ENCODE measurements at places on chromosomes 12 and 14.

DNA sequence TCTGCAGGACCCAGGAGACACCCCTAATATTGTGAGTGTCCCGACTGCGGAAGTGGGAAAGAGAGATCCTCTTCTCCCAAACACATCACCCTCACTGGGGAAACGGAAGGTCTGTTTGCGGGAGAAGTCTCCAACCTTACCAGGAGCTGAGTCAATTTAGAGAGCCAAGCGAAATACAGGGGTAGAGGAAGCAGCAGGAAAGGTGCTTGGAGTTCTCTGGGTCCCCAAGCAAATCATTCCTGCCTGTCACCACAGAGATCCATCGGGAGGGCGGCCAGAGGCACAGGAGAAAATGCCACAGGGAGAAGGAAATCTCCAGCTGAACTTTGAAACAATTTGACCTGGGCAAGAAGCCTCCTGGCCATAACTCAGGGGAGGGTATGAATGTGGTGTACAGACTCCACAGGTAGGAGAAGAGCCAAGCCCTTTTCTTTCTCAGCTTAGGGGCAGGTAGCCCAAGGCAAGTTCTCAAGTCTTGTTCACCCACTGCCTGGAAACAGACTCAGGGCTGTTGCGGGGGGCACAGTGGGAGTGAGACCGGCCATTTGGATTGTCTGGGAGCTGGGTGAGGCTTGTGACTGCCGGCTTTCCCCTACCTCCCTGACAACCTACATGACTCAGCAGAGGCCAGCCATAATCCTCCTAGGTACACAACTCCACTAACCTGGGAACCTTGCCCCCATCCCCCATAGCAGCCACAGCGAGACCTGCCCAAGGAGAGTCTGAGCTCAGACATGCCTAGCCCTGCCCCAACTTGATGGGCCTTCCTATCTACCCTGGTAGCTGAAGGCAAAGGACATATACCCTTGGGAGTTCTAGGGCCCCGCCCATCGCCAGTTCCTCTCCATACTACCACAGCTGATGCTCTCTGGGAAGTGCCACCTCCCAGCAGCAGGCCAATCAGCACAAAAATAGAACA lies 211.9 kb upstream of the ARHGAP5 start:
- no peak for DNase-seq

- no peak for DNase-seq
Measured at GRCh38 chr12:749751-750270, 2.6 kb upstream of the WNK1 start.

- DNase-seq = no peak
Measured at GRCh38 chr12:66417217-66417616, 114.9 kb downstream of the HELB start.

DNA sequence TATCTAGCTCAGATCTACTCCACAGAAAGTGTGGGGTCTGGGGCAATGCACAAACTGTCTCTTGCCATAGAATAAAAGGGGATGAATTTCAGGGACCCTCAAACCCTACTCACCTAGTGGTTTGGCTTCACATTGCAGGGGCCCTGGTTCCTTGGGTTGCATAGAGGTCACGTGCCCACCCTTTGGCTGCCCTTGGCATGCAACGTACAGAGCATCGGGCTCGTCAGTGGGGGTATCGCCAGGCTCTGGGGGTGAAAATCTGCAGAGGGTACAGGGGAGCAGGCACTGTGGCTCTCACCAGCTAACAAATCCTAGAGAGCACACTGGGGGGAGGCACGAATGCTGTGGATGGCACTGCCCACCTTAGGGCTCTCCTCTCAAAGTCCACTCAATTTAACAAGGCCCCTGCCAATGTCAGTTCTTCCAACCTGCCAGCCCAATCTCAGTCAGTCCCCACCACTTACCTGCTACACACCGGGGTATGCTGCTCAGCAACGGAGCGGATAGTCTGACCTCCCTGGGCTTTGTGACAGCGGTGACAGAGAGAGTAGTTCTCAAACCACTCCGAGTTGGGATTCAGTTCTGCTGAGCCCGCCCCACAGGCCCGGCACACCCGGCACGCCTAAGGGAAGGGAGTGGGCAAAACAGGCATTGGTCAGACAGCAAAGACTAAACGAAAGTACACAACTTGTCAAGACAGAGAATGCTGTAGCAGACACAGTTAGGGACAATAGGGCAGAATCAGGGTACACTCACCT lies 8.0 kb downstream of the KMT2D start:
- DNase-seq = no peak

GRCh38 chr12:26028953-26029735 lies 70.7 kb downstream of the RASSF8 start:
- DNase-seq = no peak

DNA sequence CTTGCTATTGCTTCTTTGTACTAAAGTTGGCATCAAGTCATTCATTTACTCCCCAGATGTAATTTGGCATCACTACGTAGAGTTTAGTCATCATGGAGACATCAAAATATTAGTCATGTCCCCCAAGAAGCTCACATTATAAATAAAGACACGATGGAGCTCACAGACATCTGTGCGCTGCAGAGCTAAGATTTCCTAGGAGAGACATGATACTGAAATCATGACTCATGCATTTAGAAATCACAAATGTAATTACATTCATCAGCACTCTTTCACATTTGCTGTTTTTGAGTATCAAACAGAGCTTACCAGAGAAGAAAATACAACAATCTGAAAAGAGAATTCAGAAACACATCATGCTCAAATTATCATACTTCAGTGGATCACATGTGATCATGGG lies 169.8 kb downstream of the LRIG3 start:
- DNase-seq = no peak

- no peak for DNase-seq
Measured at GRCh38 chr12:83404521-83404920, 717.8 kb downstream of the TMTC2 start.

- DNase-seq = no peak
Measured at GRCh38 chr14:52153939-52154338, 85.1 kb upstream of the NID2 start.

DNA sequence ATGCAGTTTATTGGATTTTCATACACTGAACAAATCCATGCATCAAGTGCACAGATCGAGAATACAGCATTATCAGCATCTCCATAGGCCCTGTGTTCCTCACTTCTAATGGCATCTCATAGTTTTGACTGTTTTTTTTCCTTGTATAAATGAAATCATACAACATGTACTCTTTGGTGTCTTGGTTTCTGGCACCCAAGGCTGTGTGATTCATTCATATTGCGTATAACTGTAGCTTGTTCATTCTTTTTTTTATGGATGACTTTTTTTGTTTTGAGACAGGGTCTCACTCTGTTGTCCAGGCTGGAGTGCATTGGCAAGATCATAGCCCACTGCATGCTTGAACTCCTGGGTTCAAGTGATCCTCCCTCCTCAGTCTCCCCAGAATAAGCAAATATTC lies 14.3 kb downstream of the RASSF8 start:
- DNase-seq = no peak

DNA sequence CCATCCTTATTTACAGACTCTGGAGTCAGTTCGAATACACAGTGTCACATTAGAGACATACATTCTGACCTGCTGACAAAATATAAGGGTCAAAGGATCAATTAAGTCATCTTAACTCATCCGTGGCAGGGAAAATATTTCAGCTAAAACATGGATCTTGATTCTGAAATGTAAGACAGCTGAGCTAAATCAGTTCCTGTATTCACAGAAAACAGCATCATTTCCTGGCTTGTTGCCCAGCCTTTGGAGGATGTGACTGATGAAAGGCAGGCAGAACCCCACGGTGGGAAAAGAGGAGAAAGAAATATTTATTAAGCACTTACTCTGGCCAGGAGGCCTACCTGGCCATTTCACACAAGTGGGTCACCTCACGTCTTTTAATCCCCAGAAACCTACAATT lies 101.9 kb downstream of the GAS2L3 start:
- peak; percentile 22 for DNase-seq

DNA sequence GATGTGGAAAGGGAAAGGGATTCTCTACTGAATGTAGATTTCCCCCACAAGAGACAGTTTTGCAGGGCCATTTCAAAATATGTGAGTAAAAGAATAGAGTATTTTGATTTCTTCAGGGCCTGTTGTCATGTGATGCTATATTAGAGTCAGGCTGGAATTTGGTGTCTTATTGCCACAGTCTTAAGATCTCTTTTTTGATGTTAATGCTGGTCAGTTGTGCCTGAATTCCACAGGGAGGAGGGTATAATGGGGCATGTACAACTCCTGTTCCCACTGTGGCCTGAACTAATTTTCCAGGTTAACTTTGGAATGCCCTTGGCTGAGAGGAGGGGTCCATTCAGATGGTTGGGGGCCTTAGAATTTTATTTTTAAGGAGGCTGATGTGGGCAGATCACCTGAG lies 111.0 kb upstream of the MAX start:
- DNase-seq = no peak

DNA sequence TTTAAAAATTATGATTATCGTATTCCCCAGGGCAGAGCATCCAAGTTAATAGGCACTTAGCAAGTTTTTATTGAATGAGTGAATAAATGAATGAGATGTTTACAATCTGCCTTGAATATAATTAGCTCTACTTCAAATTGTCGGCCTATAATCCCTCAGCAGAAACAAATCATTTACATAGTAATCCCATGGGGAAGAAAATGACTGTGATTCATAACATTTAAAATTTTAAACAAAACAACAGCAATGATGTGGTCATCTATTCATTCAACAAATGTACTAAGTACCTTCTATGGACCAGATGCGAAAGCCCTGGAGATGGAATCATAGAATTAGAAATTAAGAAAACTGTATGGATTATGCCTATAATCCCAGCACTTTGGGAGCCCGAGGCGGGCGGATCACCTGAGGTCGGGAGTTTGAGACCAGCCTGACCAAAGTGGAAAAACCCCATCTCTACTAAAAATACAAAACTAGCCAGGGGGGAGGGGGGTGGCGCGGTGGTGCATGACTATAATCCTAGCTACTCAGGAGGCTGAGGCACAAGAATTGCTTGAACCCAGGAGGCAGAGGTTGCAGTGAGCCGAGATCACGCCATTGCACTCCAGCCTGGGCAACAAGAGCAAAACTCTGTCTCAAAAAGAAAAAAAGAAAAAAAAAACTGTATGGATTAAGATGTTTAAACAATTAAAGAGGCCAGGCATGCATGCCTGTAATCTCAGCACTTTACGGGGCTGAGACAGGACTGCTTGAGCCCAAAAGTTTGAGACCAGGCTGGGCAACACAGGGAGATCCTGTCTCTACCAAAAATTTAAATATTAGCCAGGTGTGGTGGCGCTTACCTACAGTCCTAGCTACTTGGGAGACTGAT lies 17.7 kb upstream of the MDM2 start:
- no peak for DNase-seq

- DNase-seq = no peak
Measured at GRCh38 chr12:89571491-89572195, 45.8 kb upstream of the POC1B start.

- DNase-seq = no peak
Measured at GRCh38 chr14:99187858-99188257, 84.1 kb downstream of the BCL11B start.

DNA sequence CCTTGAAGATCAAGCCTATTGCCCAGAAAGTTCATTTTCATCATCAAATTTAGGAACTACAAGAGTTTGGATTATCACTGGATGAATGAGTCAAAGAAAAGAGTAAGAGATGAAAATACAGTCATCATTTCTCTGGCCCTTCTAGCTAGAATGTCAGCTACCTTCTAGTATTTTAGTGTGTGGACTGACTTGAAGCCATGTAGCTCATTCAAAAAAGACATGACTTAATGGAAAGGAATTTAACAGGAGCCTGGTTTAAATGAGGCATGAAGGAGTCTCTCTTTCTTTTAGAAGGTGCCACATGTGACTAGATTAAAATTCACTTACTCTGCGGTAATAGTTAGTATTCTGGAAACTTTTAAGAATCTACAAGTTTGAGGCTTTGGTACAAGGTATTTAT lies 7.1 kb downstream of the PTHLH start:
- DNase-seq = no peak

- DNase-seq = no peak
Measured at GRCh38 chr14:70879448-70879847, 27.8 kb upstream of the PCNX1 start.

DNA sequence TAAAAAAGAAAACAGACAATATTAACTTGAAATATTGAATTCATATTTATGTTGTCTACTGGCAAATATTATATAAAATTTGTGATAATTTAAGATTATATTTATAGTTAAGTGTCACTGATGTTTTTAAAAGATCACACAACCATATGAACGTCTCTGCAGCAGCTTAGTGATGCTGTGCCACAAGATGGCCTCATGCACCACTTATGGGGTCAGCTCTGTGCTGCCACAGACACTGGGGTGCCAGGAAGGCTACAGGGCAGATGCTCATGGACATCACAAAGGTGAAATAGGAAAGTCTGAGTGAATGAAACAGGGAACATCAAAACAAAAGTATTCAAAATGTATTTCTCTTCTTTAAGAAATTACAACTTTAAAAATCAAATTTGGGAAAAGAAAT lies 13.1 kb downstream of the ATXN3 start:
- DNase-seq = no peak

- DNase-seq = no peak
Measured at GRCh38 chr14:58535044-58535443, 102.7 kb upstream of the DACT1 start.

DNA sequence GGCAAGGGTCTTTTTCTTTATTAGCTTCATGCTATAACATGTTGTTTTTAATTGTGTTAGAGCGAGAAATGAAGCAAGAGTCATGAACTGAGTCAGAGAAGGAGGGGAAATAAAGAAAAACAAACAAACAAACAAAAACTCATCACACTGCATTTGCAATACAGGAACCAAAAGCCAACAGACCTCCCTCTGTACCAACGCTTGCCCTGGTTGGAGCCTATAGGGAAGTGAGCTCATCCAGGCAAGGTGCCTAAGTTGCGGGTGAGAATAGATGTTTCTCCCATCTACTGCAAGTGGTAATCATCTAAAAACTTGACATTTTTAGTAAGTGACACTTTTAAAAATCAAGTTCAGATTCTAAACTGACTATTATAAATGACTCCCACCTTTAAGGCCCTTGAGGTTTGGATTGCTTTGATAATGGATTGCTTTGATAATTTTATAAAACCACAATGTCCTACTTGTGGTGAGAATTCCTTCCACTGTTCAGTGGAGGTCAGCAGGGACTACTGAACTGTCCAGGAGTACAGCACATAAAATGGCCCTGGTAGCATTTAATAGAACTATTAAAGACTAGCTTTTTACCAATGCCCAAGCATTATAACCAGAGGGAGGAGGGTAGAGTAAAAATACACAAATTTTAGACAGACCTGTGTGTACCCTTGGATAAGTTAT lies 31.3 kb downstream of the SLC38A1 start:
- DNase-seq = no peak

- no peak for DNase-seq
Measured at GRCh38 chr12:4434301-4434700, 11.3 kb downstream of the FGF6 start.

- DNase-seq = peak; percentile 89
Measured at GRCh38 chr14:104130974-104131651, 7.3 kb upstream of the KIF26A start.

GRCh38 chr12:12958886-12959285 lies 6.9 kb upstream of the GPRC5D start:
- DNase-seq = no peak

GRCh38 chr14:33996462-33996861 lies 45.6 kb upstream of the EGLN3 start:
- peak; percentile 35 for DNase-seq

All from NCI-H1092 (cell line).